Stimulated activated CD8-positive, alpha-beta memory T cell treated with anti-CD3 and anti-CD28 coated beads, Interleukin-4, amount 100 ng/mL, for 48 hours (primary cell): ENCODE measurements at places on chromosomes 2 and 18.
A peak's percentile ranks its signal among the peaks of the same experiment; 100 is the strongest.

GRCh38 chr2:217521820-217522219, 481.0 kb downstream of the TNS1 start:
- no peak for DNase-seq

GRCh38 chr2:229270551-229271410, at the start of gene PID1:
Gene PID1 (minus strand): TSS chr2:229271287. CDS start chr2:229271043, 244 bp downstream.
- no peak for DNase-seq

DNA sequence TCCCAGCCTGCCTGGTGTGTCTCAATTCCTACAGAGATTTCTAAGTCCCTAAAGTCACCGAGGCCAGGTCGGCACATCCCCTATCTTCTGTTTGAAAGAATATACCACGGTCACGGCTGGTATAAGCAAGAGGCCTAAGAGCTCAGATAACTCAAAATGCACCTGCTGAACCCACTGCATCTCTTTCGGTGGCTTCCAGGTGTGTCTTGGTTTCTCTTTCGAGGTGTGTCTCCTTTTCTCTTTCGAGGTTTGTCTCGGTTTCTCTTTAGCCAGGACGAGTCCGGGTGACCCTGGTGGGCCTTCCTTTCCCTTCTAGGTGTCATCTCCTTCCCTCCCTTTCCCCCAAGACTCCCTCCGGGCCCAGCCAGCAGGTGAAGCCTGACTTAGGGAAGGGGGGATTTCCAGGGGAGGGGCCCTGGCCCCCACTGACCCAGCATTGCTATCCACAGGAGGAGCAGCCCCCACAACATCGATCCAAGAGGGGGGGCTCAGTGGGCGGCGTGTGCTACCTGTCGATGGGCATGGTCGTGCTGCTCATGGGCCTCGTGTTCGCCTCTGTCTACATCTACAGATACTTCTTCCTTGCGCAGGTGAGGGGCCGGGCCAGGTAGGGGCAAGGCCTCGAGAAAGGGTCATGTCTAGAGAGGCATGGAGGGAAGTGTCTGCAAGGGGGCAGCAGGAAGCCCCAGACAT, 8.4 kb downstream of the ITM2C start:
- peak; percentile 29 for DNase-seq

- no peak for DNase-seq
Observed at GRCh38 chr2:241373446-241373845, 17.4 kb downstream of the FARP2 start.

- no peak for DNase-seq
Observed at GRCh38 chr2:75047189-75047991, 88.9 kb downstream of the POLE4 start.

DNA sequence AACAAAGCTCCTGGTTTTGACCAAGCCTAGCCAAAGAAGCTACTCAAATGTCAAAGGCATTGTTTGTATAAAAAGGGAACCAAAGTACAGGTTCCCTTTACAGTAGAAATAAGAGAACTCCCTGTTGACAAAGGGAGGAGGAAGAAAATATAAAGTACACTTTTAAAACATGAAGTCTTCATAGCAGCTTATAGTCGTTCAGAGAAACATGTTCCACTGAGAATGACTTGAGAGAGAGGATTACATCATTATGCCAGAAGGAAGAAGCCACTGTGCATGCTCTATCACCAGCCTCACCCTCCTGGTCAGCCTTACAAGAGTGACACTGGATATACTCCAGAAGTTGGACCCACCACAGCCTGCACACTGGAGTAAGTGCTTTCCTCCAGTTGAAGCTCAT, 2.5 kb upstream of the DHRS9 start:
- no peak for DNase-seq

- peak; percentile 34 for DNase-seq
Observed at GRCh38 chr2:16773080-16773713, 107.6 kb upstream of the CYRIA start.

GRCh38 chr2:239014458-239015217, 166.8 kb downstream of the TWIST2 start:
- DNase-seq, result no peak

DNA sequence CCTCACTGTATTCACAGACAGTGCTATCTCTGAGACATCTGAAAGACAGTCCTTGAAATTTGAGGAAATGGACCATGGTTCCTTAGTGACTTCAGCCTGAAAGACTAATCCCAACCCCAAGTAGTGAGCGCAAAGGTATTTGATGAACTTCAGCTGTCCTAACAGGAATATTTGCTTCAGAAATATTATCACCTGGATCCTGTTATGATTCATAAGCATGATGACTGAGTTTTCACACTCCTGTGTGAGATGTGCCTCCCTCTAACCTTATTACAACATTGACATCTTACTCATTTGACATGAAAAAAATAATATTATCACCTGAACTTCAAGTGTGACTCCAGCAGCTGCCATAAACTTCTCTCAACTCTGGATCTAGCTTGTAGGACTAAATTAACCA, 11.6 kb upstream of the MRPL19 start:
- no peak for DNase-seq

- no peak for DNase-seq
Observed at GRCh38 chr2:100207411-100207885, 65.1 kb upstream of the AFF3 start.

DNA sequence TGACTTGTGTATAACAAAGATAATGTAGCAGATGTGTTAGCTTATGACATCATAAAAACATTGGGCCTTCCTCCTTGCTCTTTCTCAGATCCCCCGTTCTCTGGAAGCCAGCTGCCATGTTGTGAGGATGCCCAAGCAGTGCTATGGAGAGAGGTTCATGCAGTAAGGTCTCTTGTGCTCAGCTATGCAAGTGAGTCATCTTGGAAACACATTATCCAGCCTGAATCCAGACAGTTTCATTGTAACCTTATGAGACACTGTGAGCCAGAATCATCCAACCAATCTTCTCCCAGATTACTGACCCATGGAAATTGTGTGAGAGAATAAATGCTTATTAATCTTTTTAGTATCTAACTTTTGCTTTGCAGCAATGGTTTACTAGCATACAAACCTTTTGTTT, 60.8 kb downstream of the ST6GAL2 start:
- DNase-seq, result no peak

DNA sequence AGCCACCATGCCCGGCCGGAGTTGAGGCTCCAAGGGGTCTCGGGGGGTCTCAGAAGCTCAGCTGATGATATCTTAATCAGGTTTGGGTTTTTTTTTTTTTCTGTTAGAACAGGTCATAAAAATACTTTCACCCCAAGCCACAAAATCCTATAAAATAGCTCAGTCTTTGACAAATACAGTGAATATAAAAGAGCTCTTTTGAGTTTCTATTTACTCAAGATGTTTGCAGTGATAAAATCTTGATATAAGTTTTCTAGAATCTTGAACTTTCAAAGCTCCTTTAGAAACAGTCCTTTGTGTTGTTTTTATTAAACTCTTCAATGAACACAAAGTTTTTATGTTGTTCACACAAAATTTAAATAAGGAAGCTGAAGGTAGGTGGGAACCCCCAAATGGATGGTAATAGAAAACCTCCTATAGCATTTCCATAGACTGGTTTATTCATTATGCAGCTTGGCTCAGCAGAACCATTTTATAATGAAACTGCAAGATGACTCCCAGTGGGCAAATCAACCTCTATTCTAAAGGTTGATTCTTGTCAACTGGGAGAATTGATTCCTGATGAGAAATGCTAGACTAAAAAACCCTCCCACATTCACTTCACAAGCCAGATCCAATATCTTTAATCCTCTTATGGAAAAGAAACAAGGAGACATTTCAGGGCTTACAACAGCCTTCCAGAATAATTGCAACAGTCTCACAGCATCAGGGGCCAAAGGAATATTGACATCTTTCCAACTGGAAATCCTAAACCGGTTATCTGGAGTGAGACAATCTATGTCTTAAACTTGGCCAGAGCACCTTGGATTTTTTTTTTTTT, 13.6 kb upstream of the NARS1 start:
- no peak for DNase-seq

- no peak for DNase-seq
Observed at GRCh38 chr2:41216978-41217377, 765.1 kb upstream of the SLC8A1 start.

DNA sequence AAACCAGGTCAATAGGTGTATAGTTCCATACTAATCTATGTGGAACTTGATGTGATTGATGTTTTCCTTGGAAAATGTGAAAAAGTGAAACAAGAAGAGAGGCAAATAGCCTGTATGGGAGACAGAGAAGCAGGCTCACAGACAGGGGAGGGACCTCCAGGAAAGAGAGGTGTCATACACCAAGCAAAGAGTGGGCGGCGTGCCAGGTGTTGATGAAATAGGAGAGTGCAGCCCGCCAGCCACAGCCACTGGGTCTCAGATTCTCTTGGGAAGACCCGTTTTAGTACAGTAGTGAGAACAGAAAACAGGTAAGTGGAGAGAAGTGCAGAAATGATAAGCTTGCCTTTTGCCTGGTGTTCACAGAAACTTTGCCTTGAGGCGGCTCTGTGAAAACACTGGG, 301.9 kb downstream of the ZNF407 start:
- no peak for DNase-seq

DNA sequence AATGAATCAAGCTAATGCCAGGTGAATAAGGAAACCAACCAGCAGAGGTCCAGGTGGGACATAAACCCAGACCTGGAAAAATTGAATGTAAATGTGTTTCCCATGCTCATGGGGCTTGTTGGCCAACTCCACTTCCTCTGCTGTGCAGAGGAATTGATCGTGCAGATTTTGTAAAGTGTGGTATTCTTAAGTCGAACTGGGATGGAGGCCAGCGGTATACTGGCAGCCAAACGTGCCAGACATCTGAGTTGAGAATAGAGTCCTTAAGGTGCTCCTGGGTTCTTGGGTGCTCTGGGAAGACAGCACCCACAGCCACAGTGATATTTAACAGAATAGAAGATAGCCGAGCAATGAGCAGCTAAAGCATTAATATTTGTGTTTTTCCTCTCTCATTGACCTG, 146.5 kb upstream of the LGALSL start:
- DNase-seq, result no peak

DNA sequence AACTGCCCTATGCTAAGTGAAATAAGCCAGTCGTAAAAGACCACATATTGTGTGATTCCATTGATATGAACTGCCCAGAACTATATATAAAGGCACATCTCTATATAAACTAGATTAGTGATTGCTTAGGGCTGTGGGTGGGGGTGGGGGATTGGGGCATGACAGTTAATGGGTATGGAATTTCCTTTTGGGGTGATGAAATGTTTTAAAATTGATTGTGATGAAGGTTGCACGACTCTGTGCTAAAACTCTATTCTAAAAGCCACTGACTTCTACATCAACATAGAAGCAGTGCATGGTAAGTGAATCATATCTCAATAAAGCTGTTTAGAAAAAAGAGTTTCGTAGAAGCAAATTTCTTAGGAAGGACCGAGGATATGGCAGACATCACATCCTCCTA, 53.0 kb downstream of the CDCA7 start:
- no peak for DNase-seq

GRCh38 chr2:65199891-65200290, 27.7 kb upstream of the ACTR2 start:
- DNase-seq, result no peak

DNA sequence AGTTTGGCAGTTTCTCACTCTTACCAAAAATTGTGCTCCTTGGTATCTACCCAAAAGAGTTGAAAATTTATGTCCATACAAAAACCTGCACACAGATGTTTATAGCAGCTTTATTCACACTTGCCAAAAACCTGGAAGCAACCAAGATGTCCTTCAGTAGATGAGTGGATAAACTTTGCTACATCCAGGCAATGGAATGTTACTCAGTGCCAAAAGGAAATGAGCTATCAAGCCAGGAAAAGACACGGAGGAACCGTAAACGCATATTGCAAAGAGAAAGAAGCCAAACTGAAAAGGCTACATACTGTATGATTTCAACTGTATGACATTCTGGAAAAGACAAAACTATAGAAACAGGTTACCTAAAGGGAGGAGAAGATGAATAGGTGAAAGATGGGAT, 36.1 kb downstream of the TMEM163 start:
- no peak for DNase-seq

DNA sequence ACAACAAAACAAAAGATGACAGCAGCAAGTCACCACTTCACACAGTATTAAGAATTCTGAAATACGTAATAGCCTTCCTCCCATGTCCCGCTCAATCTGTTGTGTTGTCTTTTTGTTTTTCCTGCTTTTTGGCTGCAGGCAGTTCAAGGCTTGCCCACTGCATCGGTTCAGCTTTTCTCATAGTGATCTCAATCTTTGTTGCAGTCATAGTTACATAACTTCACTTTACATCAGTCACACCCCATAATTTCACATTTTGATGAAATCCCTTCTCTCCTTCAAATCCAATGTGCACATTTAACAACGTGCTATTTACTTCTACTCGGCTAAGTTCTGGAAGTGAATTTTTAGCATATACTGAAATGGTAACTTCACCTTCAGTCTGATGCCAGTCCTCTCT, 33.8 kb upstream of the HAAO start:
- no peak for DNase-seq

DNA sequence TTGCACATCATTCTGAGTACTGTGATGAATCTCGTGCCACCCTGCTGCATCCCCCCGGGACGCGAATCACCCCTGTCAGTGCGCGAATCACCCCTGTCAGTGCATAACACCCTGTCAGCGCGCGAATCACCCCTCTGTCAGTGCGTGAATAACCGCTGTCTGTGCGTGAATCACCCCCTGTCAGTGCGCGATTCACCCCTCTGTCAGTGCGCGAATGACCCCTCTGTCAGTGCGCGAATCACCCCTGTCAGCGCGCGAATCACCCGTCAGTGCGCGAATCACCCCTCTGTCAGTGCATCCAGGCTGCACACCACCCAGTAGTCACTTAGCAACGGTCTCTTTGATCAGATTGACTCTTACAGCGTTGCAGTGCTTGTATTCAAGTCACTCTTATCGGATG, 134.4 kb upstream of the TPO start:
- DNase-seq, result peak; percentile 25

GRCh38 chr18:46609048-46609447, 48.0 kb downstream of the LOXHD1 start:
- no peak for DNase-seq

DNA sequence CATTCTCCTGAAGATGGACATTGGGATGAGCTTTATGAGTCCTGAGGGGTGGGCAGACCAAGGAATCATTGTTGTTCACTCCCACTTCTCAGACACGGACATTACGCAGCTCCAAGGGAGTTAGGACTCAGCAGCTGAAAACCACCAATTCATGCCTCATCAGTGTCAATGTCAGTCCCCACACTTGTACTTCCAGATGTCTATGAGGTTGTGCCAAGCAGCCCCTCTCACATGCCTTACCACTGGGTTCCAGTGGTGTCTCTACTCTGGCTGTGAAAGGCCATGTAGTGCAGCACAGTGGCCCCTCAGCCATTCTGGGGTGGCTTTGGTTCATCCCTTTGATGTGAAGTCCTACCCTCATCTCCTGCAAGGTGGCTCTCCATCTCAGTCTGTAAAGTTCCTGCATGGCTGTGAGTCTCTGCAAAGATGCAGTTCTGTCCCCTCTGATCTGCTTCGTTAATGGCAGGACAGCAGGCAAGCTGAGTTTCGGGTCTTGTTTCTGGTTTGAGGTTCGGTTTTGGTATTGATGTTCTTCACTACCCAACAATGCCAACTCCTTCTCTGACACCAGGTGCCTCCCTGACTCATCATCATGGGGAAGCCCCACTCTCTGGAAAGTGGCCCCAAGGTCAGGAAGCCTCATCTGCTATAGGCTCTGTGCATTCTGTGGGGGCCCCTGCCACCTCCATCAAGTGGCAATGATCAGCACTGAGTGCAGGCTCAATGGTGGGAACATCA, 14.0 kb upstream of the COL6A3 start:
- peak; percentile 87 for DNase-seq
